ENCODE measurements at places on chromosomes 11 and 22.

DNA sequence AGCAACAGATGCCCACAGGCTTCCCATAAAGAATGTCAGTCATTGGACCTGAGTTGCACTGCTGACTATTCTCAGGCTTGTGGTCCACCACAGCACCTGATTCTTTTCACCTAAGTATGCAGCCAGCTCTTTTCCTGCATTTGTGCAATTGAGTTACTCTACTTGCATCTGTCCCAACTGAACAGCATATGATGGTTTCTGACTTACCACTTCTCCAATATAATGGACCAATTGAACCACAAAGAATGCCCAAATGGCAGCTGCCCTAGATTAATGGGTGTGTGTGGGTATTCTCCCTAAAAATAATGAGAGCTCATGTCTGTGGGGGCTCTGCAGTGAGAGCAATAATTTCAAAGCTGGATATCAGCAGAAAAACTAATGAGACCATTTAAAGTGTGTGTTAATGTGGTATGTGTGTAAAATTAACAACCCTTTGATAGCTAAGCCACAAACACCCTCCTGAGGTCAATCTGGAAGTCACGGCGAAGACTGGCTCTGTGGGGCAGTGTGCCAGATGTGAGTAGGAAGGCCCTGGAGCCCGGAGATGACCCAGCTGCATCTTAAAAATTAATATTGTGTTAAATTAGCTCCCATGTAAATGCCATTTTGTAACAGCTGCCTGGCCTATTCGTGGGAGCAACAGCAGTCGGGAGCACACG is 43.8 kb downstream of the SC5D start:
- no peak for DNase-seq

GRCh38 chr11:109984634-109985289 is 108.4 kb upstream of the ZC3H12C start:
- peak; percentile 38 for DNase-seq

GRCh38 chr11:76280151-76280881 is 74.0 kb upstream of the WNT11 start:
- no peak for DNase-seq

GRCh38 chr11:79390477-79390876 is 50.4 kb downstream of the TENM4 start:
- DNase-seq: no peak

GRCh38 chr11:88552379-88553062 is 215.0 kb upstream of the CTSC start:
- DNase-seq: peak; percentile 38

DNA sequence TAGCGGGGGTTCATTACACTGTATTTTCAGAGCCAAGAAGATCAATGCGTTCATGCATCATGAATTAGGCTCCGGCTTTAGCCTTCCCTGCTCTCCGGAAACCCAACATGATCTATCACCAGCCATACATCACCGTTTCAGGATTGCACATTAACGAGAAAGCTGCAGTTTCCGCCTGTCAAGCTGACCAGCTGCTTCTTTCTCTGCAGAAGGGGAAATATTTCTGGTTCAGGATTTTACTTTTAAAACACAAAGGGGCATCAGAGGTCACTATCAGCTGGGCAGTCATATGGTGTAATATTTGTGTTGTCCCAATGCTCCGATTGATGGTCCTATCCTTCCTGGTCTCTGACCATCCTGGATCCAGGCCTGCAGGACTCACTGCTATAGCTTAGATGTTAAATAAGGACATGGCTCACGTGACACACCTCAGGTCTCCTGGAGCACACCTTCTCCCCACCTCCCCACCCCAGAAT is 21.4 kb upstream of the CADM1 start:
- no peak for DNase-seq

- DNase-seq: no peak
Observed at GRCh38 chr11:3855808-3856491, 486 bp downstream of the STIM1 start.

DNA sequence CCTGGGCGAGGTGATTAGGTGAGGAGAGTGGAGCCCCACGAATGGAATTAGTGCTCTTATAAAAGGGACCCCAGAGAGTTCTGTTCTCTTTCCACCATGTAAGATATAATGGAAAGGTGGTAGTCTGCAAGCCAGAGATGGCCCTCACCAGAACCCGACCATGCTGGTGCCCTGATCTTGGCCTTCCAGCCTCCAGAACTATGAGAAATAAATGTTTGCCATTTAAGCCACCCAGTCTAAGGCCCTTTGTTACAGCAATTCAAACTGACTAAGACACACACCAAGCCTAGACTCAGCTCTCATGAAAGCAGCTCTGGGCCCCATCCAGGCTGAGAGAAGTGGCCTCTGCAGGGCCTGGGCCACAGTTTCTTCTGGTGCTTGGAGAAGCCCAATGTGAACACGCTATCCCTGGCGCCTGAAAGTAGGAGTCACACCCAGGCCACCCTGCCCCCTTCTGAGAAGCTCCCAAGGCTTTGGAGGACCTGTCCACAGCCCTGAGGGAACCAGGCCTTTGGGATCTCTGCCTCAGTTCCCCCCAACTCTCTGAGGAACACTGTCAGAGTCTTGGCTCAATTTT is 35.3 kb upstream of the LYVE1 start:
- DNase-seq: no peak

- no peak for DNase-seq
Observed at GRCh38 chr11:14617241-14618027, 26.2 kb upstream of the PDE3B start.

- no peak for DNase-seq
Observed at GRCh38 chr11:82194521-82194920, 539.1 kb downstream of the FAM181B start.

GRCh38 chr11:84890676-84891075 is 736.5 kb downstream of the DLG2 start:
- DNase-seq: no peak

DNA sequence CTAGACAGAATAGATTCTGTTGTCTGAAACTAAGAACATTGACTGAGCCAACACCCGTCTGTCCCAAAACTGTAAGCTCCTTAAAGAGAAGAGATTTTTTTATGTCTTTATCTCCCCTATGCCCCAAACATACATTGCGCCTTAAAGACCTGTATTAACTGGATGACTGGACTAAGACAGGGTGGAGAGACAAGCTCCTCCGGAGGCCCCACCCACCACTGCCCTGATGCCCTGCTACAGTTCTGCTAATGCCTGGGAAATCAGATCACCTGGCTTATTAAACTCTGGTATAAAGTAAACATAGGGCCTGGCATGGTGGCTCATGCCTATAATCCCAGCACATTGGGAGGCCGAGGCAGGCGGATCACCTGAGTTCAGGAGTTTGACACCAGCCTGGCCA is 203.7 kb downstream of the TENM4 start:
- no peak for DNase-seq

DNA sequence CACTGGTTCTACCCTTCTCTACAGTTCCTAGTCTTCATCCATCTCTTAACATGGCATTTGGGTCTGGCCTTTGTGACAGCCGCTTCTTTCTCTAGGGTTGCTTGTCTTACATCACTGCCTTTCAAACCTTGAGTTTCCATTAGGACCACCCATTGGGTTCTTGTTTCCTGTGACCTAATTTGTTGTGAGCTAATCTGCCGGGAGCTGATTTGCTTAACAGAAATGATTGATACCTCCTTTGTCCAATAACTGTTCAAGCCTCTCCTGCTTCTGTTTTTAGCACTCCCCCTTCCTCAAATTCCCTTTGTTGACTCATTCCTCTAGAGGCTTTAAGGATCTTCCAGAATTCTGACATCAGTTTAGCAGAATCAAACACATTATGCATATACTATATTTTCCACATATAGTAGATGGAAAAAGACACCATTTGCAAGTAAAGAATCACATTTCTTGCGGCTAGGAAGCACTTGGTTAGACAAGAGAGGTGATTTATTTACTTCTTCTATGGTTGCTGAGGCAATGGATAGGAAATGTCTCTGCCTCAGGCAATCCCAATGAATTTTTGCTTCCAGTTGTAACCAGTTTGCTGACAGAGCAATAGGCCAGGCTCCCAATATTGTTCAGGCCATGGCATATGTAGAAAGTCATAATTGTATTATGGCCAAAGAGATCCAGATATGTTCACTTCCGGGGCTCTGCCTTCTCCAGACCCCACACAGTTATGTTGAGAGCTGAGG is 130.7 kb downstream of the SNX19 start:
- DNase-seq: no peak

GRCh38 chr11:63763496-63764339 is 4.9 kb downstream of the ZFTA start:
- no peak for DNase-seq

DNA sequence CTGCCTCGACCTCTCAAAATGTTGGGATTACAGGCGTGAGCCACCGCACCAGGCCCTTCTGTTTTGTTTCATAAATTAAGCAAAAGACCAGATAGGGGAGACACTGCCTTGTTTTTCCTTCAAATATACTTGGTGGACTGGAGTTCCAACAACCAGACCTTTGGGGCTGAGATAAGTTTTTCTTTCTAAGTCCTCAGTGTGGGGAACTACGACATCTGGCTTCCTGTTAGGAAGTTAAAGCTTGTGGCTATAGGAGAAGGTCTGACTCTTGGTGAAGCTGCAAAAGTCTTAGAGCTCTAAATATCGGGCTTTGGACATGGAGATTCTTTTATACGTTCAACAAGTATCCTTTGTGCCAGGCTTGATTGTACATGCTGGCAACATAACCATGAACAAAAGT is 64.1 kb upstream of the EED start:
- DNase-seq: no peak

GRCh38 chr22:19823902-19824211 is 30.8 kb downstream of the GNB1L start:
- DNase-seq: no peak

DNA sequence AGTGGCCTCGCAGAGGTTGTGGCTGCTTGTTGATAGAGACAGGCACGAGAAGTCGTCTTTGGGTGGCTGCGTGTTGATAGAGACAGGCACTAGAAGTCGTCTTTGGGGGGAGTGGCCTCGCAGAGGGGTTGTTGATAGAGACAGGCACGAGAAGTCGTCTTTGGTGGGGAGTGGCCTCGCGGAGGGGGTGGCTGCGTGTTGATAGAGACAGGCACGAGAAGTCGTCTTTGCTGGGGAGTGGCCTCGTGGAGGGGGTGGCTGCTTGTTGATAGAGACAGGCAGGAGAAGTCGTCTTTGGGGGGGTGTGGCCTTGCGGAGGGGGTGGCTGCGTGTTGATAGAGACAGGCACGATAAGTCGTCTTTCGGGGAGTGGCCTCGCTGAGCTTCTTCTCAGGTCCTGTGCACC is 328.8 kb downstream of the TBC1D22A start:
- DNase-seq: no peak

DNA sequence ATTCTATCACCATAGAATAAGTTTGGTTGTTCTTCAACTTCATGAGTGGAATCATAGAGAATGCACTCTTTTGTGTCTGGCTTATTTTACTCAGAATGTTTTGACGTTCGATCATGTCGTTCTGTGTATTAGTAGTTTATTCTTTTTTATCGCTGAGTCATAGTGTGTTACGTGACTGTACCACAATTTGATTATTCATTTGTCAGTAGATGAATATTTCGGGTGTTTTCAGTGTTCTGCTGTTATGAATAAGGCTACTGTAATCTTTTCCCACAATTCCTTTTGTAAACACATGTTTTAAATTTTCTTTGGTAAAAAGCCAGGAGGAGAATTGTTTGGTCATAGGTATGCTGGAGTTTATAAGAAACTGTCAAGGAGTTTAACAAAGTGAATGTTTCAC is 279.9 kb upstream of the B3GAT1 start:
- no peak for DNase-seq

DNA sequence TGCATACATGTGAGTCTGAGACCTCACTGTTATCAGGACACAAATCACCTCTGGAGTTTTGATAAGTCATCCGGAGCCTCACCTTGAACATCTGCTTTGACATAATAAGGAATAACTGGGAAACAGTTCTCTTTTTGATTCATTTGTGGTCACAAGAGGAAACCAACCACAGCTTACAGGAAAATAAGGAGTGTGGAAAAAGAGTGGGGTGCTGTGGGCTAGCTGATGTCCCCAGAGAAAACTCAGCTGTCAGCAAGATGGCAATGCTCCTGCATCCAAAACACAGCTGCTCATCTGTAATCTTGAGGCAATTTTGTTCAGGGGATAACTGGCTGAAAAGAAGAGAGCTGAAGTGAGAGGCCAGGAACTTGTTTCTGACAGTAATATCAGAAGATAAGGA is 416.4 kb upstream of the SYN3 start:
- DNase-seq: no peak
